ENCODE measurements at places on chromosomes 11 and 22.

DNA sequence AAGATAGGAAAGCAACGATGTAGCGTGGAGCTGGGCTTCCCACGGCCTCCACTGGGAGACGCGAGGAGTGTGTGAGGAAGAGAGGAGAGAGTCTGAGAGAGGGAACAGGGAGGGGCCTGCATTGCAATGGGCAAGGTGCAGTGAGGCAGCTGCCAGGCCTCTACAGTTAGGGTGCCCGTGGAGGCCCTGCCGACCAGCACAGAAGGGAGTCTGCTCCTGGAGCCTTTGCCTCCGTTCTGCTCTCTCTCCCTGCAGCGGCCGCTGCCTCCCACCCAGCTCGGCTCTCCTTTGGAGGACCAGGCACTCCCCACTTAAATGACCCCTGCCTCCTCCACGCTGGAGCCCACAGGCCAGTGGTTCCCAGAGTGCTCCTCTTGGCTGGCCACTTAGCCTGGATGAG is 181.7 kb downstream of the EFCAB6 start:
- H3K27ac ChIP-seq = no peak overlapping the region
- no peak for DNase-seq
- no peaks in the 10 kb centered on the region for H3K36me3 ChIP-seq
- no peaks in the 10 kb centered on the region for H3K27me3 ChIP-seq

DNA sequence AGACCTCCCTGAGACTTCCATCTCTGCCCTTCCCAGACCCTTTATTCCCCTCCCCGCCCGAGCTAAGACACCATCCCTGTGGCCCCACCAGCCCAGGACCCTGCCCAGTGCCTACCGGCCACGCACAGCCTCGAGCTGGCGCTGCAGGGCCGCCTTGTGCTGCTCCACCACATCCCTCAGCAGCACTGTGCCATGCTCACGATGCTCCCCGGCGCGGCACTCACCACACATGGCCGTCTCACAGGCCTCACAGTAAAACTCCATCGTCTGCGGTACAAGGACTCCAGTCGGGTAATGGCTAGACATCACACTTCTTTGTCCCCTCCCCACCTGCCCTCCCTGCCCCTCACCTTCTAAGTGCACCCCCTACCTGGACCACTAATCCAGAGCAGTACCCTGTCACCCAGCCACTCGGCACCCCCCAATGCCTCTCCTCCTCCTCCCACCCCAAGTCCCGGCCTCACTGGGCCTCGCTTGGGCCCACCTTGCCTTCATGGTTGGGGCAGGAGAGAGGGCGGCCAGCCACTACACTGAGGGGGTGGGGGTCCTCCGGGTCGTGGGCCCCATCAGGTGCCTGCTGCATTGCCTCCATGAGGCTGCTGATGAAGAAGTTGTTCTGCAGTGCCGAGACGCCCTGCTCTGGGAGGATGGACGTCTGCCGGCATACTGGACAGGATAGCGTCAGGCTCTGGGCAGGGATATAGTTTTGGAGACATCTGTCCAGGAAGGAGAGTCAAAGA is 16.0 kb downstream of the TRIM3 start:
- H3K27me3 ChIP-seq = no peaks in the 10 kb centered on the region
- H3K36me3 ChIP-seq = peaks cover 68% of the 10 kb centered on the region
- no peaks in the 10 kb centered on the region for H3K4me1 ChIP-seq
- H3K27ac ChIP-seq = no peak overlapping the region
- no peak for DNase-seq

DNA sequence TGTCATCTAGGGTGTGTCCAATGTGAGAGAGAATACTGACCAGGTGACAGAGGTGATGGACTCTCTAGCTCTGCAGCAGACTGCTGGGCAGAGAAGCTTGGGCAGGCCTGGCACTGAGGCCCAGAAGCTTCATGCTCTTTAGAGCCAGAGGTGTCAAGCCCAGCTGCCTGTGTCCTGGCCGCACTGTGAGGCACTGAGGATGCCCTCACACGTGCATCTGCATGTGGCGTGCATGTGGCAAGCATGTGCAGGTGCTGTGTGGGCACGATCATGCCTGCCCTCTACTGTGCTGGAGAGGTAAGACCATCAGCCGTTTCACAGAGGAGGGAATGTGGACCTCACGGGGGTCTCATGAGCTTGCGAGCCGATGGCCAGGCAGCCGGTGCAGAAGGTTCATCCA is 15.8 kb upstream of the TXNRD2 start:
- no peak overlapping the region for H3K4me3 ChIP-seq
- DNase-seq = no peak
- no peaks in the 10 kb centered on the region for H3K4me1 ChIP-seq
- H3K36me3 ChIP-seq = no peaks in the 10 kb centered on the region
- H3K27me3 ChIP-seq = no peaks in the 10 kb centered on the region
- no peak overlapping the region for H3K27ac ChIP-seq

DNA sequence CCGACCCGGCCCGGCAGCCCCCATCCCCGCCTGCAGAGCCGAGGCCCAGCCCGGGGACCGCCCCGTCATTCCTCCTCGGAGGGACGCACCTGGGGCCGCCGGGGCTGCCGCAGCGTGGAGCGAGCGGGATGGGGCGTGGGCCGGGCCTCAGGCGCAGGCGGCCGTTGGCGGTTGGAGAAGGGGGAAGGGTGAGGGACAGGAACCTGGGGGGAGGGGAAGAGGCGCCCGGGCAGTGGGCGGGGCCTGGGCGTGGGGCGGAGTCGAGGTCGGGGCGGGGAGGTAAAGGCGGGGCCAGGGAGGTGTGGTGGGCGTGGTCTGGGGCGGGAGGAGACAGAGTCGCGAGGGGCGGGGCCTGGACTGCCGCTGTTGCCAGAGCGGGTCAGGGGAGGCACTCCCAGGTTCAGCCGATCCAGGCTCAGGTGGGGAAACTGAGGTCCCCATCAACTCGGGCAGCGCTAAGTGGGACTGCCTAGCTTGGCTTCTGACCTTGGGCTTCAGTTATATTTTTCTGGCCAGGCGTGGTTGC is at the start of gene TESMIN:
TSS of gene TESMIN (minus strand) at position 190 of the 526 bp plus-strand sequence. CDS start 860 bp downstream, outside the sequence.
- no peak within 1 kb of the TSS for H3K27ac ChIP-seq
- peak within 1 kb of the TSS; percentile 53 for H3K4me3 ChIP-seq
- no peaks in the 10 kb centered on the region for H3K4me1 ChIP-seq

- no peak overlapping the region for H3K27ac ChIP-seq
- H3K27me3 ChIP-seq = no peaks in the 10 kb centered on the region
- no peaks in the 10 kb centered on the region for H3K36me3 ChIP-seq
- no peaks in the 10 kb centered on the region for H3K4me1 ChIP-seq
- no peak overlapping the region for H3K4me3 ChIP-seq
- no peak for DNase-seq
Measured at GRCh38 chr11:2744166-2744565, 44.4 kb upstream of the KCNQ1OT1 start.

- no peaks in the 10 kb centered on the region for H3K36me3 ChIP-seq
Measured at GRCh38 chr11:106983991-106984390, 34.3 kb downstream of the GUCY1A2 start.

GRCh38 chr22:41841085-41841712 is 8.3 kb downstream of the SREBF2 start:
- no peaks in the 10 kb centered on the region for H3K36me3 ChIP-seq
- peaks cover 36% of the 10 kb centered on the region for H3K4me1 ChIP-seq
- H3K4me3 ChIP-seq = no peak overlapping the region
- no peak for DNase-seq
- H3K27me3 ChIP-seq = no peaks in the 10 kb centered on the region
- peak overlapping the region; percentile 36 for H3K27ac ChIP-seq

- no peak overlapping the region for H3K27ac ChIP-seq
- DNase-seq = no peak
- no peak overlapping the region for H3K4me3 ChIP-seq
- no peaks in the 10 kb centered on the region for H3K4me1 ChIP-seq
- peaks cover 6% of the 10 kb centered on the region for H3K36me3 ChIP-seq
- H3K27me3 ChIP-seq = no peaks in the 10 kb centered on the region
Measured at GRCh38 chr11:66489636-66490035, 9.4 kb downstream of the DPP3 start.

GRCh38 chr22:30262917-30263741 is 3.5 kb downstream of the OSM start:
- H3K27ac ChIP-seq = no peak overlapping the region
- H3K36me3 ChIP-seq = no peaks in the 10 kb centered on the region
- H3K27me3 ChIP-seq = no peaks in the 10 kb centered on the region
- H3K4me3 ChIP-seq = peak overlapping the region; percentile 8

DNA sequence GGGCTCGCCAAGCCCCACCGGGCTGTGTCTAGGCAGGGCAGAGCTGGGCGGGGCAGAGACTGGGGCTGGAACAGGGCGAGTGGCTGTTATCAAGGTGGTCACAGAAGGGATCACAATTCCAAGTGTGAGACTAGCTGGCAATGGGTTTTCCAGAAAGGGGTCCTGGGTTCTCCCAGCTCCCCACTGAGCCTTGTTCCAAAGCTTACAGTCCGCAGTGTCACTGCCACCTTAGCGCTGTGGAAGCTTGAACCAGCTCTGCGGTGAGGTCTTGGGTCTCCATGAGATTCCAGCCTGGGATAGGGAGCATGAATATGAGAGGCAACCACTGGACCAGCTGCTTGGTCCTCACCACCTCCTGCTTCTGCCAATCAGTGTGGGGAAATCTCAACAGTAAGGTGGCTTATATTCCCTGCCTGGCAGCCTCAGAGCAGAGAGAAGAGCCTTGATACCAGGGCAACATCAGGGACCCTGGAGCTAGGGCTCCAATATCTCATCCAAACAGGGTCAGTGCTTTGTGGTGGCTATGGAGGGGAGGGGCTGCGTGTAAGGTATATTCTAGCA is 831 bp downstream of the CD44 start:
- DNase-seq = no peak
- H3K4me3 ChIP-seq = peak overlapping the region; percentile 61
- no peaks in the 10 kb centered on the region for H3K4me1 ChIP-seq
- no peaks in the 10 kb centered on the region for H3K27me3 ChIP-seq
- no peaks in the 10 kb centered on the region for H3K36me3 ChIP-seq

All from right atrium auricular region (tissue), 2 donors.